ENCODE measurements at places on chromosomes 16 and 17. TPM values are rescaled to one million over a fixed set of nuclear protein-coding genes. Genes with fewer than 3 reads are reported as not detected.

GRCh38 chr17:53466733-53467132, 356.0 kb upstream of the KIF2B start:
- no peak overlapping the region for H3K27ac ChIP-seq
- no peak for DNase-seq
- no peaks in the 10 kb centered on the region for H3K36me3 ChIP-seq
- no peak overlapping the region for H3K4me3 ChIP-seq
- no peaks in the 10 kb centered on the region for H3K27me3 ChIP-seq

DNA sequence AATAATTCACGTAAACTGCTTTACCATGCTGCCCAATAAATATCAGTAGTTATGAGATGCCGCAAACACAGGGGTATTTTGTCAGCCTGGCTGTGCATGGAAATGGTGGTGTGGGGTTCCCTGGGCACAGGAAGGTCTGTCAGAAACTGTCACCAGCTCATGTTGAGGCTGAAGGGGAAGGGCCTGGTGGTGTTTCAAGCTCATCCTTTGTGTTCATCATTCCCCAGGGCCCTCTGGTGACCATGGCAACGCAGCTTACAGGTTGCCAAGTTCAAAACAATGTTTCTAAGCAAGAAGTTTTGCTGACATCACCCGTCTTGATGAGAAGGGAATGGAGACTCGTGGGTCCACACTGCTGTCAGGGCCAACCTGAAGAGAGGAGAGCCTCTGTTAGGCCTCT, 348.9 kb upstream of the C16orf82 start:
- no peak for DNase-seq
- no peak overlapping the region for H3K4me3 ChIP-seq
- H3K27me3 ChIP-seq, result peaks cover 2% of the 10 kb centered on the region
- no peaks in the 10 kb centered on the region for H3K36me3 ChIP-seq
- no peaks in the 10 kb centered on the region for H3K4me1 ChIP-seq

CACNB1 gene
- 27.2 TPM for total RNA-seq

DNA sequence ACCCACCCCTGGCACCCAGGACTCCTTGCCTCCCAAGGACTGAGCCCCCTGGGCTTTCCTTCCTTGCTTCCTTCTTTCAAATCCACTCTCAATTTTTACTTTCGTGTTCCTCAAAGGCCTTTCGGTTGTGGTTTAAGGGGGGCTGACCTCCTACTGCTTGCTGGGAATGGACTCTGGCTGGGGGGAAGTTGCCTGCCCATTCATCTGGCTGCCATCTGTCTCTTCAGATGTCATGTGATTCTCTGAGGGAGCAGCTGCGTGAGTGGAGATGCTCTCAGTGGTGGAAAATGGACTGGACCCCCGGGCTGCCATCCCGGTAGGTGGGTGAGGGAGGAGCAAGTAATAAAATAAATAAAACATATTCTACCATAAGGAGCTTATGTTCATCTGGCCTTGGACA, 93.8 kb upstream of the RPRML start:
- H3K27me3 ChIP-seq, result no peaks in the 10 kb centered on the region
- H3K4me3 ChIP-seq, result no peak overlapping the region
- H3K27ac ChIP-seq, result peak overlapping the region; percentile 46
- no peak for DNase-seq
- H3K36me3 ChIP-seq, result peaks cover 21% of the 10 kb centered on the region

DNA sequence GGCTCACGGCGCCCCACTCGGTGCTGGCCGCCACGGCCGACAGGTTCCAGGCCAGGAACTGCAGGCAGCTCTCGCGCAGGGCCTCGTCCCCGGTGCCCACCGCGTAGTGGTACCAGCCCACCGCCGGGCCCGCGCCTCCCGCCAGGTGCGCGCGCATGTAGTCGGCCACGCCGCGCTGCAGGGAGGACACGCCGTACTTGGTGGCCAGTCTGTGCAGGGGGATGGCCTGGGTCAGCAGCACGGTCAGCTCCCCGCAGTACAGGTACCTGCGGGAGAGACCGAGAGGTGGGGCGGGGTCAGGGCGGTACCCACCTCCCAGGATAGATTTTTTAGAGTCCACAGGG, 4.2 kb downstream of the BTBD17 start:
- DNase-seq, result no peak
- no peak overlapping the region for H3K27ac ChIP-seq
- H3K4me1 ChIP-seq, result peaks cover 3% of the 10 kb centered on the region
- no peaks in the 10 kb centered on the region for H3K36me3 ChIP-seq

- H3K27ac ChIP-seq, result no peak overlapping the region
- peaks cover 11% of the 10 kb centered on the region for H3K4me1 ChIP-seq
- DNase-seq, result no peak
- H3K27me3 ChIP-seq, result no peaks in the 10 kb centered on the region
- H3K4me3 ChIP-seq, result no peak overlapping the region
- H3K36me3 ChIP-seq, result peaks cover 31% of the 10 kb centered on the region
Observed at GRCh38 chr17:66647391-66647983, 187.4 kb upstream of the CACNG5 start.

- H3K27ac ChIP-seq, result peak overlapping the region; percentile 92
- H3K36me3 ChIP-seq, result peaks cover 50% of the 10 kb centered on the region
- H3K27me3 ChIP-seq, result no peaks in the 10 kb centered on the region
- peaks cover 66% of the 10 kb centered on the region for H3K4me1 ChIP-seq
Observed at GRCh38 chr17:49218941-49219913, 8.7 kb downstream of the ABI3 start.

DNA sequence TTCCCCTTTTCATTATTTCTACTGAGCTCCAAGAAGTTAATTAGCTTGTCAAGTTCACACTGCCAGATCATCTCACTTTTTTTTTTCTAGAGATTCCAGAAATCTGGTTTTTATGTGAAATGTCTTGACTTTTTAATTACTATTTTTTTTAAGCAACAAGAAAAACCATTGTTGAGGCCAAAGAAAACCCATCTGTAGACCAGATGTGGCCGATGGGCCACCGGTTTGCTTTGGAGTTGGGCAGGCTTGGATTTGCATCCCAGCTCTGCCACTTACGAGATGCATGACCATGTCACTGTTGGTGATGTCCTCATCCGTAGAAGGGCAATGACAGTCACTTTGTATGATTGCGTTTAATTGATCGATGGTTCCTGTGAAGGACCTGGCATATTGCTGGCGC, 34.2 kb upstream of the MRTFB start:
- no peak overlapping the region for H3K4me3 ChIP-seq
- peaks cover 2% of the 10 kb centered on the region for H3K27me3 ChIP-seq
- no peaks in the 10 kb centered on the region for H3K36me3 ChIP-seq
- H3K4me1 ChIP-seq, result no peaks in the 10 kb centered on the region

GRCh38 chr17:77206158-77206956, 65.6 kb downstream of the SEC14L1 start:
- H3K4me1 ChIP-seq, result peaks cover 9% of the 10 kb centered on the region
- no peak overlapping the region for H3K27ac ChIP-seq
- peaks cover 44% of the 10 kb centered on the region for H3K36me3 ChIP-seq
- H3K4me3 ChIP-seq, result no peak overlapping the region
- no peaks in the 10 kb centered on the region for H3K27me3 ChIP-seq

DNA sequence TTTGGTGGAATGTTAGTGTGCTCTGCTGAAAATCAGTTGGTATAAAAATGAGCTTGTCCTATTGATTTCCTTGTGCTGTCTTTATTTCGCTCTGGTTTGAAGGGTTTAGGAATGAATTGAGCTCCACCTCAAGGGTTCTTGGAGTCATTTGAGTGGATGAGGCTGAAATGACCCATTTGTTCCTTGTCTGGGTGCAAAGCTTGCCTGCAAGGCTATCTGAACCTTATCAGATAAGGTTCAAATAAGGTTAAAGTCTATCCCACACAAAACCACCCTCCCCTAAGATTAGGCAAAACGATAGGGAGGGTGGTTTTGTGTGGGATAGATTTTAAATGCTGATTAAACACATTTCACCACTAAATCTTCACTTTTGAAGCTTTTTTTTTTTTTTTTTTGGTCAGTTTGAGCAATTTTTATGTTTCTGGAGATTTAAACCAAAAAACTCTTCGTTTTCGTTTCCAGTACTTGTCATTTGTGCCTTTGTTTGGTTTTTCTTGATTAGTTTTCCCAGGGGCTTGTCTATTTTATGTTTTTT, 62.7 kb downstream of the ARHGAP44 start:
- no peaks in the 10 kb centered on the region for H3K4me1 ChIP-seq
- H3K4me3 ChIP-seq, result no peak overlapping the region
- DNase-seq, result no peak
- H3K27me3 ChIP-seq, result no peaks in the 10 kb centered on the region
- no peak overlapping the region for H3K27ac ChIP-seq

GRCh38 chr17:32303781-32304288, 38.1 kb downstream of the C17orf75 start:
- no peaks in the 10 kb centered on the region for H3K36me3 ChIP-seq
- no peak overlapping the region for H3K27ac ChIP-seq
- no peak for DNase-seq

COTL1 gene
- total RNA-seq, result 657 TPM

- no peaks in the 10 kb centered on the region for H3K27me3 ChIP-seq
- H3K4me3 ChIP-seq, result no peak overlapping the region
- no peak for DNase-seq
- H3K27ac ChIP-seq, result no peak overlapping the region
- H3K4me1 ChIP-seq, result no peaks in the 10 kb centered on the region
Observed at GRCh38 chr16:54077050-54077821, 209.4 kb downstream of the IRX3 start.

DNA sequence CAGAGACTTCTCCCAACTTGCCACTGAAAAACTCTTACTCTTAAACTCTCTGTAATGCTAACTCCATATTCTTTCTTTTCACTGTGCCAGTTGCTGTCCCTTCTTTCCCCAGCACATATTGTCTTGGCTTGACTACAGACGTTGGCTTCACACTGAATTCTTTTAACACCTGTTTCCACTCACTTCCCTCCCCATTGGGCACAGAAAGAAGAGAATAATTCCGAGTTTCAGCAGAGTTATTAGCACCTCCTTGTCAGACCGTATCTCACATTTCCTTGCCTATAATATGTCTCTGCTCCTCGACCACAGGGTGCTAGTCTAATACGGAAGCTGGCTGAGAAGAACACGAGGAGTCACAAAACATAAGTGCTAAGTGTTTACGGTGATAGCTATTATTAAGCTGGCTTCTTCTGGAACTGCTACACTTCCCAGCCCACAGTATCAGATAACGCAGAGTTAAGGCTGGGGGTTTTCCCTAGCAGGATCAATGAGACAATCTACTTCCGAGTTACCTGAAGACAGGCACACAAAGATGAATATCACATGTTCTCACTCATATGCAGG, 188.5 kb upstream of the CDH8 start:
- H3K4me3 ChIP-seq, result no peak overlapping the region
- H3K27me3 ChIP-seq, result no peaks in the 10 kb centered on the region
- H3K4me1 ChIP-seq, result no peaks in the 10 kb centered on the region
- no peaks in the 10 kb centered on the region for H3K36me3 ChIP-seq
- no peak for DNase-seq
- H3K27ac ChIP-seq, result no peak overlapping the region

- H3K27ac ChIP-seq, result no peak overlapping the region
- H3K27me3 ChIP-seq, result peaks cover 13% of the 10 kb centered on the region
- DNase-seq, result no peak
- H3K4me3 ChIP-seq, result no peak overlapping the region
- H3K4me1 ChIP-seq, result no peaks in the 10 kb centered on the region
Observed at GRCh38 chr17:83133302-83134121, 54.1 kb downstream of the METRNL start.

ACAP1 gene
- total RNA-seq, result 756 TPM

- DNase-seq, result no peak
- no peaks in the 10 kb centered on the region for H3K4me1 ChIP-seq
- no peaks in the 10 kb centered on the region for H3K36me3 ChIP-seq
- H3K27me3 ChIP-seq, result peaks cover 2% of the 10 kb centered on the region
- no peak overlapping the region for H3K27ac ChIP-seq
- no peak overlapping the region for H3K4me3 ChIP-seq
Observed at GRCh38 chr16:80347900-80348299, 192.9 kb upstream of the DYNLRB2 start.

GRCh38 chr17:60960398-60961065, 282.9 kb downstream of the BCAS3 start:
- no peak for DNase-seq
- H3K27me3 ChIP-seq, result peaks cover 2% of the 10 kb centered on the region
- no peak overlapping the region for H3K27ac ChIP-seq
- no peaks in the 10 kb centered on the region for H3K4me1 ChIP-seq

GRCh38 chr17:72592242-72592966, 471.6 kb downstream of the SOX9 start:
- H3K4me1 ChIP-seq, result peaks cover 20% of the 10 kb centered on the region
- H3K27me3 ChIP-seq, result peaks cover 60% of the 10 kb centered on the region
- DNase-seq, result peak; percentile 73
- H3K36me3 ChIP-seq, result peaks cover 2% of the 10 kb centered on the region
- peak overlapping the region; percentile 81 for H3K4me3 ChIP-seq
